ENCODE measurements at places on chromosomes 4 and X.

DNA sequence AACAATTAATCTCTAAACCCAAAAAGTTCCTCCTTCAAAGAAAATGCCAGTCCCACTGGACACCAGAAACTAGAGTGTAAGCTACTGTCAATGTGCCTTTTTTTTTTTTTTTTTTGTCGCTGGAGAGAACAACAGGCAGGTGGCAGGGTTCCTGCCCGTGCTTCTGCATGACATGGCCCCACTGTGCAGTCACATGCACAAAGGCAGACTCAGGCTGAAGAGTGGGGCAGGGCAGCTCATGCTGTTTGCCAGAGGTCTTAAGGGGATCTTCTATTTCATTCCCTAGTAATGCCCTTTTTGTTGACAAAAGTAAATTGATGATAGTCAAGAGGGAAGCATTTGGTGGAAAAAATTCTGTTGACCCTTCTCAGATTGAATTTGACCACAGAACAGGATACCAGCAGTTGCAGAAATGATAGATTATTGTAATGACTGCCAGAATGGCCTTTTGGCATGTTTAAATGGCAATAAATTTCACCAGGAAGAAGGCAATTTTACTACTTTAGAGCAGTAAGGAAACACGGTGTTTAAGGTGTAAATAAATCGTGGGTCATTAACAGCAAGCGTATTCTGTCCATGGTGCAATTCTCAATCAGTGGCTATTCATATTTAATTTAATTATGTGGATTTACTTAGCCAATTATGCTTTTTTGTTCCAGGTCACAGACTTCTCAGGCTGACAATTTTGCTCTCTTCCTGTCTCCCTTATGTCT lies 80.9 kb downstream of the NKX6-1 start:
- no peak for DNase-seq

DNA sequence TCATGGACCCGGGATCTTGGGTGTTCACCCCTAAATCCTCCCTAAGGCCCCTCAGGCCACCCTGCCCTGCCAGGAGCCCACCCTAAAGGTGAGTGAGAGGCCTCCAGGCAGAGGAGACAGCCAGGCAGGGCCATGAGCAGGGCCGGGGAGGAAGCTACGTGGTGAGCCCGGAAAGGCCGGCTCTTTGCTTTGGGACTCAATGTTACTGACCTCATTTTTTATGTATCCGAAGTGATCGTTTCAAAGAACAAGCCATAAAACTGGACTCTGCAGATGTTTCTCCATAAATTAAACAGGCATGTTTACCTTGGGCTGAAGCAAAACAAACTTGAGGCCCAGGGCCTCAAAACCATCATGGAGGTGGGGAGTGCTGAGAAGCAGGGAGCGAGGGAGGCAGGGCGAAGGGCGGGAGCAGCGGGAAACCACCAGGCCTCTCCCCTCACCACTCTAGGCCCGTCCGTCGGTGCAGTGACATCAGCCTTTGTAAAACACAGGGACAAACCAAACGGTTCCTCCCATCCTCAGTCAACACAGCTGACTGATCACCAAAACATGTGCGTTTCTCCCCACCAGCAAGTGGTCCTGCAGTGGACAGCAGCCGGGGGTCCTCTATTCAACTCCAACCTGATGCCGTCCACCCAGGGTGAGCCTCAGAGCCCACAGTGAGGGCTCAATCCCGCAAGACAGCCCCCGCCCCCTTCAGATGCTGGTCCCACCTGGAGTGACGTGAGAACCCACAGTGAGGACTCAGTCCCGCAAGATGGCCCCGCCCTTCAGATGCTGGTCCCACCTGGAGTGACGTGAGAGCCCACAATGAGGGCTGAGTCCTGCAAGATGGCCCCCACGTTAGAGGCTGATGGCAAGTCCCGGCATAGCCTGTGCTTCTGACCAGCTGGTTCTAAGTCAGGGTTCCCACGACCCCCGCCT lies 102.9 kb upstream of the LRPAP1 start:
- no peak for DNase-seq

- no peak for DNase-seq
These were observed 24.8 kb downstream of the ZFYVE28 start for GRCh38 chr4:2393353-2394270.

DNA sequence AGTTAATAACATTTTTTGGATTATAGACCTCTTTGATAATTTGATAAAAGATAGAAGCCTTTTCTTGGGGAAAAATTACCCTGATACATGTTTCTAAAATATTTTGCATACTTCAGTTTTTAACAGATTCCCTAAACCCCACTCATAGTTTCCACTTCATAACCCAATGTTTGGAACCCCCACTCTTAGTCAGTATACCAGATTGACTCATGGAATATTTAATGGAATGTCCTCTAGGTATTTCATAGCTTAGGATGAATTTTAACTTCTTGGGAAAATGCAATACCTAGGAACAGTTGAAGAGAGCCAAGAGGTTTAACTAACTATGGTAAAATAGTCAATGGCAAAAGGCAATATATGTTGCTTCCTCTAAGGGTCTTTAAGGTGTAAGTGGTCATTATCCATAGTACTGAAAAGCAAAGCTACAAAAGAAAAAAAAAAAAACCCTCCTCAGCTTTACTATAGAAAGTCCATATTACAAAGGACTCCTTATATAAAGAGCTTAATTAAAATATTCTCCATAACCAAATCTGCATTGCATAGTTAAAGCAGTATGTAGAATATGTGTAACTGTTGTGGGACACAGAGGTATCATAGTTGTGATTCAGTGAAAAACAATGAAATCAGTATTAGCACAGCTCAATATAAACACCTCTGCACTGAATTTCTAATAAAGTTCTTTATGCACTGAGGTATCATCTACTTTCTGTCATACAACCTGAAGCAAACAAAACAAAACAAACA lies 159.9 kb downstream of the PCDH7 start:
- no peak for DNase-seq

DNA sequence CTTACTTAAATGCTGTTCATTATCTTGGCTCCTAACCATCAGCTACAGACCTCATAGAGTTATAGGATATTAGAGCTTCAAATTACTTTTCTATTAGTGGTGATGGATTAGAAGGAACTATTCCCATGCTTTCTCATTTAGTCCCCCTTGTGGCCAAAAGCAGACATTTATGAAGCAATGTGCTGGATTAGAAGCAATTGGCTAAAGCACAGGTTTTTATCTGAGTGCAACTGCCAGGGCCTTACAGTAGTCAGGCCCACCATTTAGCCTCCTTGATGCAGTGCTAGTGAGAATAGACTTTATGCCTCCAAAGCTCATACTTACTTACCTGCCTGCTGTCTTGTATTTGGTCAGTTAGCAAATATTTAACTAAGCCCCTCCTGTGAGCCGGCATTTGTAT lies 93.0 kb downstream of the TSPAN7 start:
- DNase-seq: peak; percentile 80

GRCh38 chr4:125828346-125828745 lies 513.6 kb downstream of the FAT4 start:
- no peak for DNase-seq

DNA sequence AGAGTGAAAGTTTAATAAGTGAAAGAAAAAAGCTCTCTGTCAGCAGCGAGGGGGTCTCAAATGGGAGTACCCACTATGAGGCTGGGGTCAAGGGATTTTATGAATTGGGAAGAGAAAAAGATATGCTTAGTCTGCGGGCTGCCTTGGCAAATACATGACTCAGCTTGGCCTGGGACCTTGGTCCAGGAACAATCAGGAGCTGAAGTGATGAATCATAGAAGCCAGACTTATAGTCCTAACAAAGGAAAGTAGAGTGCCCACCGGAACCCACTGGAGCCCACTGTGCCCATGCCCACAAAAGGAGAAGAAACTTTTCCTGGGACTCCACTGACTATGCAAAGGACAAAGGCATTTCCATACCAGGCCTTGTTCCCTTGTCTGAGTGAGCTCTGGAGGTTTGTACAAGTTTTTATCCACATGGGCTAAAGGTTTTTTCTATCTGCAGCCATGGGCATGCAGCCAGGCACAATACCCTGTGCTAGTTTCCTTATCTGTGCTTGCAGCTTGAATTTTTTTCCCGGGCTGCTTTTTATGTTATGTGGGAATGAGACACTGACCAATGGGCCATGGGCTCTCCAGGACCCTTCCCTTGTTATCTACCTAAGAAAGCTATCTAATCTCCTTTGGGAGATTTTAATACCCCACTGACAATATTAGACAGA lies 201.7 kb downstream of the FAM133A start:
- peak; percentile 12 for DNase-seq

DNA sequence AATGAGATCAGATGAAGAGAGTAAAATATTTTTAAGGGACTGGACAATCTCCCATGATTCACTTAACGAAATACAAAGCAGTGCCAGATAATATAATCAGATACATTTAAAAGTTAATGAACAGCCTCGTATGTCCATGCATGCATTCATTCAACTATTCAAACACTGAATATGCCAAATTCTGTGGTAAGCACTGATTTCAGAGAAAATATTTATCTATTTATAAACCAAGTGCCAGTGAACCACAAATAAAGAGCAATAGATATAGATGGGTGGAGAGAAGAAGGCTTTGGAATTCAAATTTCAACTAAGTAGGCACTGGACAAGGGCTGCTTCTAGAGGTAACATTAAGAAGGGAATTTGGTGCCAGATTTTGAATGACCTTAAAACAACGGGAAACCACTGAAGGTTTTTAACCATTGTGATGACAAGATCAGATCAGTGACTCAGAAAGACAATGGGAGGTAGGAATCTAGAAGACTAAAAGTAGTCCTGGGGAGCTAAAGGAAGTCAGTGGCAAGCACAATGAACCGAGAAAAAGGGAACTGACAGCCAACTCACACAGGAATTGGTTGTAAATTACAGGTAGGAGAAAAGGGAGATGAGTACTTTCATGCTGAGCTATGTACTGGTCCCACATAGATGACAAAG lies 14.2 kb downstream of the ELOVL6 start:
- peak; percentile 23 for DNase-seq

DNA sequence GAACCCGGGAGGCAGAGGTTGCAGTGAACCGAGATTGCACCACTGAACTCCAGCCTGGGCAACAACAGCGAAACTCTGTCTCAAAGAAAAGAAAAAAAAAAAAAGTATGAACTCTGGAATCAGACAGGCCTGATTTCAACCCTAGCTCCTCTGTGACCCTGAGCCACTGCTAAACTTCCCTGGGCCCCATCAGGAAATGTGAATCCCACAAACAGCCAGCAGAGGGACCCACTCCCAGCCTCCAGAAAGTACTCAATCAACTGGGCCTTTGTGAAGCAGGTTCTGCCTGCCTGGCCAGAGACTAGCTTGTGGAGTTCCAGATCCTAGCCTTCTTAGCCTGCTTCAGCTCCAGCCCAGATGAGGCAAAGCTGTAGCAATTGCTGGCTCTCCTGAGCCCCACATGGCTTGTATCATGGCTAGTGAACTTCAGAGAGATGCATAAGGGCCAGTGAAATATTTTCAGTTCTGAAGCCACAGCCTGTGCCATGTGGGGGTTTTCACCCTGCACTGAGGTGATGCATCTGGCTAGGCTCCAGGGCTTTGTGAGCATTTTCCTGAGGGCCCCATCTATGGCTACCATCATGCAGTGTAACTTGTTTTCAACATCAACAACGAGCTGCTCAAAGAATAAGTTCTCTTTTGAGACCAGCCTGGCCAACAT lies 7.2 kb upstream of the IDS start:
- DNase-seq: peak; percentile 77

- DNase-seq: no peak
These were observed 85.7 kb downstream of the EFNB1 start for GRCh38 chrX:68914479-68914946.

DNA sequence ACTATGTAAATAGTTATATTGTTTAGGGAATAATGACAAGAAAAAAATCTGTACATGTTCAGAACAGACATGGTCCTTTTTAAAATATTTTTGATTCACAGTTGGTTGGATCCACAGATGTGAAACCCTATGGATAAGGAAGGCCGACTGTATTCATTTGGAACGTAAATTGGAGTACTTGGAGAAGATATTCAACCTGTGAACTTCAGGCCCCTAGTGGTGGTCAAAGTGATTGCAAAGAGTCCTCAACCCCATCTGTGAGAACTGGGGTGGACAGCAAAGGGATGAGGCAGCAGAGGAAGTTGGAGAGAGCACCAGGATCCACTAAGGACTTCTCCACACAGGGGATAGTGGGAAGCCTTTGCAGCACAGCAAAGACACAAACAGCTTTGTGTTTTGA lies 6.2 kb upstream of the CXCL13 start:
- peak; percentile 52 for DNase-seq

DNA sequence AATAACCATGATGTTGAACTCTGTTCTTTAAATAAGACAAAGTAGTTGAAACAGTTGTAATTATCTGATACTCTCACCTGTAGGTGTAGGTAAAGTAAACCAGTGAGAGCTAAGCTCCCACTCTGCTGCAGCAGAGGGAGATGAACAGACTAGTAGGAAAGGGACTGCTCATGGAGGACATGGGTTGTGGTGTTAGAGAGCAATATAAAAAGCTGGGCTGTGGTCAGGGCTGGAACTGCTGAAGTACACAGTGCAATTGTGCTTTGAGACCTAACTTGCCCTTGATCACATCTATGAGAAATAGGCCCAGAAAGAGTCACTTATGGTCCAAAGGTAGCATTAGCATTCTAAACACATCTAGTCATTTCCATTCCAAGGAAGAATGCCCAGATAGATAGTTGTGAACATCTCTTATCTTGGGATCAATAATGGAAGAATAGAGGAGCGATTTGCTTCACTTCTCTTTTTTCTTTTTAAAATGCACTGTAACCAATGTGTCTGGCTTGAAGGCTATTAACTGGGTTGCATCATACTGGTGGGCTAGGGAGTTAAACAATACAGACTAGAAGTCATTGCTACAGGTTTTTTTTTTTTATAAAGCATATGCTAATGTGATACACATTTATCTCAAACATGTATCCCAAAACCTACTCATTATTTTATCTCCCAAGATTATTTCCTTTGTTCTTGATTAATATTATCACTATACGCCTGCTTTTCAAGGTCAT lies 251.3 kb upstream of the CENPE start:
- no peak for DNase-seq

DNA sequence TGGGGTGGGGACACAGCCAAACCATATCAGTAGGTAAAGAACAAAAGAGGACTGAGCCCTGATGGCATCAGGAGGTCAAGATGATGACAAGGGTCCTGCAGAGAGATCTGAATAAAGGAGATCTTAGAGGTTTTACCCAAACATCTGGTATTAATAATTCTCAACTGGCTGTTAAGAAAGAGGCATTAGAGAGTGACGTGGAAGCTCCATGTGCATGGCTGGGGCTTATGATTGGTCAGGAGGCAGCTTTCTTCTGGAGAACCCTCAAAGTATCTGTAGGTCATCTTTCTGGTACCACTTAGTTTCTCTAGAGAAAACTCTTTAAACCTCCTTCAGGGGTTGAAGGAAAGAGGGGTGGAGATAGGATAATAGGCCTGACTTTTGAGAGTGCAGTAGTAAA lies 18.7 kb downstream of the MGST2 start:
- DNase-seq: no peak

DNA sequence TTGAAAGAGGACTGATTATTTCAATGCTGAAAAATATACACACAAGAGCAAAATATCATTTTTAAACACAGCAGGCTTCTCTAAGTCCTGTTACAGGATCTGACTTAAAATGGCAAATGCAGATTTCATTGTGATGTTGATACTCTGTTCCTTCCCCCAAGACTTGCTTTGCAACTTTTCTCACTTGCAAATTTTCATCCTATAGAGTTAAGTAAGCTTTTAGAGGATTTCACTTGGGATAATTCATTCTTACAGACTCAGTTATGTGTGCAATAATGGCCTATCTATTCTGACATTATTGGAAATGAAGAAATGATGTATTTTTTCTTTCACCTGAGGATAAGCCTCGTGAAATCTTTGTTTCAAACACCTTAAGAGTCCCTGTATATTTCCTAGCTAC lies 2403.2 kb downstream of the ARAP2 start:
- DNase-seq: no peak

Measured in hematopoietic multipotent progenitor cell treated with erythropoietin and hydrocortisone succinate and interleukin-3 and kit ligand, for 6 days (in vitro differentiated cells).